ENCODE measurements at places on chromosomes 1 and 21. TPM values are rescaled to one million over a fixed set of nuclear protein-coding genes. Genes with fewer than 3 reads are reported as not detected.

The CTTNBP2NL gene
- 6.7 TPM for polyA plus RNA-seq

DNA sequence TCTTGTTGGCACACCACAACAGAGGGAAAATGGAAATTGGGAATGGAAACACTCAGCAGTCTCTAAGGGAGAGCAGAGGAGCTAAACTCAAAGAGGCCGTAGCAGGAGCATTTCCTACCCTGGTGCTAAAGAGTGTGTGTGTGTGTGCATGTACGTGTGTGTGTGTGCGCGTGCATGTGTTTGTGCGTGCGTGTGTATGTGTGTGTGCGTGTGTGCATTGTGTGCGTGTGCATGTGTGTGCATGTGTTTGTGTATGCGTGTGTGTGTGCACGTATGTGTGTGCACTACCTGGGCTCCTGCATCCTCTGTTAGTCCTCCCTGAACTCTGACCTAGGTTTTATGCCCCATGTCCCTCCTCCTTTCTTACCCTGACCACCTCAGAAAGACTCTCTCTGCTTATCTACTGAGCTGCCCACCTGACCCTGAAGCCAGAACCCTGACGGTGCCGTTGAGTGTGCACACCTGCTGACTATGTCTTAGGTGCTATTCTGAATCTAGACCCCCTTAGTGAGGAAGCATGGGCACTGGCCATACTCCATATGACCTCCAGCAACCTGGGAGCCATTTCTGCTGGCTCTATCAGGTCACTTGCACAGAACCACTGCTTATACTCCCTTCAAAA, 157.1 kb upstream of the HMGB4 start:
- DNase-seq = no peak

GRCh38 chr1:73452522-73452921, 745.5 kb downstream of the LRRIQ3 start:
- DNase-seq = peak; percentile 1

The ZNF695 gene
- 4.8 TPM for polyA plus RNA-seq

- peak; percentile 62 for DNase-seq
Measured at GRCh38 chr21:29382030-29382654, 83.4 kb downstream of the BACH1 start.

DNA sequence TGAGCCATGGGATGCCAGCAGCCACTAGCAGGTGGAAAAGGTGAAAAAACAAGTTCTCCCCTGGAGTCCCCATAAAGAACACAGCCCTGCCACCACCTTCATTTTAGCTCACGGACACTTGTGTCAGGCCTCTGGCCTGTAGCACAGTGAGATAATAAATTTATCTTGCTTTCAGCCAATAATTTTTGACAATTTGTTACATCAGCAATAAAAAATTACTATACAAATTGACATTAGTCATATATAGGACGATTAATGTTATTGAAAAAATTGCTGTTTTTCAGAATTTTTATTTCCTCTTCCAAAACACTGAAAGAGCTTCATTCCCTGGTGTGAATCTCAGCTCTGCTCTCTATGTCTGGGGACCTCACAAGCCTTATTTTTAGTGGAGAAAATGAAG, 152.9 kb upstream of the ETV3 start:
- DNase-seq = no peak

DNA sequence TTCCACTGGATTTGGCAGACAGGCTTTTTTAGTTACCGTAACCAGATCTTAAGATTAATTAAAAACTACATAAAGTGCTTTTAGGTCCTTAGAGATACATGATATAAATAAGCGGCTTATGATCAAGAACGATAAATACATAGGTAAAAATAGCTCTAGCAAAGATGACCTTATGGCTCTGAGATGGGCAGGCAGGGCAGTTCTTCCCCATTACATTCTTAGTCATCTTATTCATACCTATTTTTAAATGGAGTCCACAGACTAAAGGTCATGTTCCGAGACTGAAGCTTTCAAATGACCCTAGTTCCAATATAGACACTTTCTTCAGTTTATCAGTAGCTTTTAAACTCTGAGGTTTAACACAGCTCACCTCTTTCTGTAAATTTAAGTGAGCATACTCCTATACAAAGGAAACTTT, 4.3 kb downstream of the MCL1 start:
- no peak for DNase-seq

- no peak for DNase-seq
Measured at GRCh38 chr1:210741564-210741963, 392.4 kb downstream of the KCNH1 start.

The F13B gene
- not detected for polyA plus RNA-seq

- no peak for DNase-seq
Measured at GRCh38 chr1:223721658-223722607, 9.6 kb downstream of the CAPN2 start.
